Stimulated activated CD8-positive, alpha-beta memory T cell treated with anti-CD3 and anti-CD28 coated beads, Interleukin-4, amount 100 ng/mL, for 4 hours (primary cell): ENCODE measurements at places on chromosomes 4 and X.
A peak's percentile ranks its signal among the peaks of the same experiment; 100 is the strongest.

DNA sequence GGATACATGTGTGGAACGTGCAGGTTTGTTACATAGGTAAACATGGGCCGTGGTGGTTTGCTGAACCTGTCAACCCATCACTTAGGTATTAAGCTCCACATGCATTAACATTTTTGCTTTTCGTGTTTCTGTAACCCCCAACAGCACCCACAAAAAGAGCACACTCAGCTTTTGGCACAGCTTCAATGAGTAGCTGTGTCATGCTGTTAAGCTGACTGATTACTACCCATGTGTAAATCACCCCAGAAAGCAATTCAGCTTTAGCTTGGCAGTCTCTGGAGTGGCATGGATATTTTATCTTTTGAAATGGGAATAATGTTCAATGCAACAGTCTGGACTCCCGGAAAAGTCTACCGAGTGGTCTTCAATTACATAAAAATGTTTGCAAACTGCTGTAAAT, 734.3 kb downstream of the STIM2 start:
- DNase-seq: no peak

DNA sequence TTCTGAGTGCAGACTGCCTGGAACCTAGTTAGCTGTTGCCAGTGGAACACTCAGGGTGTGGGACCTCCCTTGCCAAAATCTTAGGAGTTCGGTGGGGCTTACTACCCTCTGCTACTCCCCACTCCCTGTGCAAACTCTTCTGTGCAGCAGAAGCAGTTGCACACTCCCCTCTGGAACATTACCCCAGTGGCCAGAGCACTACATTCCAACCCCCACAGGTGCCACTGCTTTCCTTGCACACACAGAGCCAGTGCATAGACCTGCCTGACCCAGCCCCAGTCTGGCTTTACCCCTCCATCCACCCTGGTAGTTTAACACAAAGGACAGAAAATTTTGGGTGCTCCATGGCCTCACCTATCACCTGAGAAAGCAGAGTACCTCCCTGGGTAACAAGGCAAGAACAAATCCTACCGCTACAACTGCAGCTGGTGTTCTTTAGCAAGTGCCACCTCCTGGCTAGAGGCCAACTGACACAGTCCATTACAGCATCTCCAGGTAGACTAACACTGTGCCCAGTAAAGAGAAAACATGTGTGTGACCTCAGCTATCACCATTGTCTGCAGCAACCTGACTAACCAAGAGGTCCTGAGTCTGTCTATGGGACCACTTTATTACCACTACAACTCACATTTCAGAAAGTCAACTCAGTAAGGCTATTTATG, 11.5 kb upstream of the RASSF6 start:
- DNase-seq: no peak

DNA sequence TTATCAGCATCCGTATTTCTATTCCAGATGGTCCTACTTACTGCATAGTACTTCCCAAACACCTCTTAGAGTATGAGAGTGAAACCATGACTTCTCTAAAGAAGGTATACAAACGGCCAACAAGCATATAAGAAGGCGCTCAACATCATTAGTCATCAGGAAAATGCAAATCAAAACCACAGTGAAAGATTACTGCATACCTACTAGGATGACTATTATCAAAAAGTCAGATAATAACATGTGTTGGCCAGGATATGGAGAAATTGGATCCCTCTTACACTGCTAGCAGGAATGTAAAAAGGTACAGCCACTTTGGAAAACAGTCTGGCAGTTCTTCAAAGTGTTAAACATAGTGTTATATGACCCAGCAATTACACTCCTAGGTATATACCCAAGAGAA, 215.3 kb upstream of the CXorf66 start:
- no peak for DNase-seq

DNA sequence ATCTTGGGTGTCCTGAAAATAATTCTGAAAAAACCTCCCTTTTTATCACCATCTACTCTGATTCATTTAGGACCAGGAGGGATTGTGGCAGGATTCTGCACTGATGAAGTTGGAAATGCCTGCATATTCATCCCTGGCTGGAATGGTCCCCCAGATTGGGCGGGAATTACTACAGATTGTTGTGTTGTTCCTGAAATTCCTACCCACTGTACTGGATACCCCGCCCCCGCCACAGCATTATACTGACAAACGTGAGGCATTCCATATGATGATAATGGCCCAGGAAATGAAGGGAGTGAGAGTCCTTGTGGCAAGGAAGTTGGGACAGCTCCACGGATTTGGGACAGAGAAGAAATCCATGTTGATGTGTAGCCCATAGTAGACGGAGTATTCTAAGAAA, 15.2 kb upstream of the FAM120C start:
- no peak for DNase-seq

DNA sequence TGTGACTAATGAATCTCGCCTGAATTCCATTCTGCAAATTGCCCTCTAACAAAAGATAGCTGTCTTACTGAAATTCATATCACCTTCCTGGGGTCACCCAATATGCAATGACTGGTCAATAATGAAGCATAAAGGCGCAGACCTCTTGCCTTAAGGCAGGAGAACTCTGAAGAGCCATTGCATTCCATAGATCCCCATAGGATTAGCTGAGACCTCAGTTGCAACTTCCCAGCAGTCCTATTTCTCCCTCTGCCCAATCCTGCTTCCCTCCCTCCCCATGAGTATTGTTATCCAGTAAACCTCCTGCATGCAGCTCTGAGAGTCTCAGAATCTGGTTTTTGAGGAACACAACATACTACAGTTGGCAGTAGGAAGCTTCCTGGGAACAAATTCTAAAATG, 396.5 kb downstream of the DCAF12L2 start:
- no peak for DNase-seq

- no peak for DNase-seq
These were observed 1118.1 kb upstream of the PABPC4L start for GRCh38 chr4:135319685-135320084.

DNA sequence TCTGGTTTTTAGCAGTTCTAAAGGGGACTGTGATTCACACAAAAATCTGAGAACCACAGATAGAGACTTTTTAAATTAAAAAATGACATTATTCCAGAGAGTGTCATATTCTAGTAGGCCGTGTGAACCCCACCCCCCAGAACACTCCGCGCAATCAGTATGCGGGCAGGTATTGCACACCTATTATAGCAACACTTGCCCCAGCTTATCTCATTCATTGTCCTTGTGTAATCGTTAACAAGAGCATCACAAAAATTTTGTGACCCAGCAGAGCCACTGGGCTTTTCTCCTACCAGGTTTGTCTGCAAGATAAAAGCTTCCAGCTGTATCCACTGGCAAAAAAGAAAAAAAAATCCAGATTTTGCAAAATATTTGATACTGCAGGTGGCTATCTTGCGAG, 394.1 kb upstream of the SMIM31 start:
- no peak for DNase-seq

DNA sequence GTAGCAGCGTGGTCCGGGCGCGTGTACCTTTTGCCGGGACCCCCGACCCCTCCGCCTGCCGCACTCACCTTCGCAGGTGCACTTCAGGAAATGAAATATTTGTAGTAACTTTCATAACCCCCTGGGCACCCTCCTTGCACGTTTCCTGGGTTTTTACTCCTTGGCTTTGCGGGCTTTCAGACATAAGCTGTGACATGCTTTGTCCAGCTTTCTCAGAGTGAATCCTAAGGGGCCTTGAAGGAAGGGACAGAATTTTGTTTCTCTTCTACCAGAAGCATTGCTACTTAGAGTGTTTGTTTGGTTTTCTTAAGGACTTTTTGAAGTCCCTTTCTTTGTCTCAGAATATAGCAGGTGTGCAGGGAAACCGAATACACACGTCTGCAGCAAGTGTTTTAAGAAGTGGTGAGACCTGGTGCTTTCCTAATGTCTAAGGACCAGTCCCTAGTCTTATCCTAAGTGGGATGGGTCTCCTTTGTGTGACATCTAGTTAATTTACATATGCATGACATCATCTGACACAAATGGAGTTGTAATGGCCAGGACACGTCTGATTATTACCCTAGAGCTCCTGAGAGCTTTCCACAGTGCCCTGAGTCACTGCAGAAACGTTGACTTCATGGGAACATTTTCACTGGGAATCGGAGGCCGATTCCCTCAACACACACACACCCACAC, 1.3 kb downstream of the FAM149A start:
- no peak for DNase-seq

- no peak for DNase-seq
These were observed 73.7 kb downstream of the USP46 start for GRCh38 chr4:52585379-52585778.

GRCh38 chrX:118536687-118537461, 41.3 kb downstream of the DOCK11 start:
- DNase-seq: peak; percentile 15

DNA sequence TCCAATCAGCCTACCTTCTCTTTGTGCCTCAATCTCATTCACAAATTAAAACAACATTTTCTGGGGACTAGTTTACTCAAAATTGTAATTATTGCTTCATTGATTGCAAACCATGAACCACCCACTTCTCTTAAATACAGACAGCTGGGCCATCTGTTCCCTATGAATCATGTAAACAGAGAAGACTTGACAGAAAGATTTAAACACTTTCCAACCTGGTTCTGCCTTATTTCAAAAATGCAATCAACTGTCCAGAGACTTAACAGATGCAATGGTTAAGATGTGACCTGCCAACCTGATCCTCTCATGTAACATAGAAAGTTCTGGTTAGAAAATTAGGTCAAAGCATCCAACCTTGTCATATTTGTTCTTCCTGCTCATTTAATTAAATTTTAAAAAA, 20.8 kb upstream of the SERTM2 start:
- no peak for DNase-seq

- DNase-seq: no peak
These were observed 64.7 kb upstream of the NKX1-1 start for GRCh38 chr4:1470816-1471442.

GRCh38 chrX:69389101-69389501, 115.0 kb upstream of the NALF2 start:
- no peak for DNase-seq

GRCh38 chrX:55132416-55132815, 43.6 kb downstream of the PAGE2 start:
- no peak for DNase-seq

- no peak for DNase-seq
These were observed 64.1 kb downstream of the QDPR start for GRCh38 chr4:17447675-17448298.

GRCh38 chr4:47615385-47615784, 130.3 kb downstream of the ATP10D start:
- no peak for DNase-seq

- DNase-seq: no peak
These were observed 37.9 kb downstream of the CUL4B start for GRCh38 chrX:120522820-120523219.

- no peak for DNase-seq
These were observed 26.4 kb downstream of the RBM47 start for GRCh38 chr4:40603281-40603680.

- no peak for DNase-seq
These were observed 856.6 kb downstream of the CENPC start for GRCh38 chr4:66688674-66689073.

DNA sequence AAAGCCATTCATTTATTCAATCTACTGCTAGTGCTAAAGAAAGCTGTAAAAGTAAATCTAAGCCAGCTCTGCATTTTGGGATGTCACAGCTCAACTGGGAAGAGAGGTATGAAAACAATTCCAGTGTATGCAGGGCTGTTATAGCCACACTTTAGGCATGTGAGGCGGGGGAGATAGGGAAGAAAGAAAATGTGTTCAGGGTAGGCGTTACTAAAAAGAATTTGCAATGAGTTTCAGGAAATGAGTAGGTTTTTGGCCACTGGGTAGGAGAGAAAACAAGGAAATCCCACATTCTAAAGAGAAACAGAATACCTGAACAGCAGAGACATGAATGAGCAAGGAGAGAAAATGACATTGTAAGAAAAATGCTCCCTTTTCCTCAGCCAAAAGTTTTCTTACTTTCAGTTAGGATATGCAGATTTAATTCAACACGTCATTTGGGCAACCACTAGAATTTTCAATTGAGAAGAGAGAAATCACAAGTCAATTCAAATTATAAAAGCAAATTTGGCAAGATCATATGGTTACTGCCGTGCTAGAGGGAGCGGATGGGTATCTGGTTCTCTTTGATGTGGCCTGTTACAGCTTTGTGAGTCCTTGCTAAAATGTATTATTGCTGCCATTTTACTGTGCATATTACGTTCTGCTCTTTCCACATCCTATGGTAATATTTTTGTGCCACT, 226.3 kb downstream of the KCNIP4 start:
- DNase-seq: no peak

GRCh38 chr4:1602655-1603412, 81.3 kb downstream of the FAM53A start:
- no peak for DNase-seq

DNA sequence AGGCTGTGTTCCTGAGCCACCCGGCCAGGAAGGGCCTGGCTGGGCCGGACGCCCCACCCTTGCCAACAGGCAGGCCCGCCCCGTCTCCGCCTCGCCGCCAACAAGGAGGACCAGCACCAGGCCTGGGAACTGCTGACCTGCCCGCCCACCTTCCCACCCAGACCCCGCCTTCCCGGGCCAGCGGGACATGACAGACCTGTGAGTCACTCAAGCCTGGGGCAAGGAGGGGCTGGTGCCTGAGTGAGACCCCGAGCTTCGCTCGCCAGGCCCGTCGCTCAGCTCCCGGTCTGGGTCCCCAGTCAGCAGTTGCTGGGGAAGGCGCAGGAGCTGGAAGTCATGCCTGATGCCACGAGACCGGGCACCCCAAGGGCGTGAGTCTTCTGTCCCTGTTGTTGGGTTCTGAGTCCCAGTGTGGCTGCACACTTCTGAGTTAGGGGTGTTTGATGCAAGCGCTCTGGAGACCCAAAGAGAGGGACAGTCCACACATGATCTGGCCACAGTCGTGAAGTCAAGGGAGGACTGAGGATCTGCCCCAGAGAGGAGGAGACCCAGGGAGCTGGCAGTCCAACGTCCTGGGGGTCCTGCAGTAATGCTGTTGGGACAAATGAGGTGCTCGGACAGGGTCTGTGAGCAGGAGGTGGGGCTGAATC, at the start of gene DNASE1L1:
DNASE1L1 (minus strand) TSS at position 33 of the 650 bp plus-strand sequence. CDS start 3,686 bp downstream, outside the sequence.
- no peak for DNase-seq

DNA sequence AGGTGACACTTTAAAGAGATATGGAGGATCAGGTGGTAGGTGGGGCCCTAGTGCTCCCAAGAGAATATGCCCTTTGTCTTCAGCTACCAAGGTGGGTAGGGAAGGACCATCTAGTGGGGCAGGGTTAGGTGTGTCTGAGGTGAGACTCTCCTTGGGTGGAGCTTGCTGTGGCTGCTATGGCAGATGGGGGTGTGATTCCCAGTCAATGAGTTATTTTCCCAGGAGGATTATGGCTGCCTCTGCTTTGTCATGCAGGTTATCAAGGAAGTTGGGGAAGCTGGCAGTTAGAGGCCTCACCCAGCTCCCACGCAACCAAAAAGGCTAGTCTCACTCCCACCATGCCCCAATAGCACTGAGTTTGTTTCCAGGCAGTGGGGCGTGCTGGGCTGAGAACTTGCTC, 18.0 kb upstream of the SPIN2A start:
- no peak for DNase-seq

- no peak for DNase-seq
These were observed 19.6 kb downstream of the TMEM31 start for GRCh38 chrX:103730147-103730795.

DNA sequence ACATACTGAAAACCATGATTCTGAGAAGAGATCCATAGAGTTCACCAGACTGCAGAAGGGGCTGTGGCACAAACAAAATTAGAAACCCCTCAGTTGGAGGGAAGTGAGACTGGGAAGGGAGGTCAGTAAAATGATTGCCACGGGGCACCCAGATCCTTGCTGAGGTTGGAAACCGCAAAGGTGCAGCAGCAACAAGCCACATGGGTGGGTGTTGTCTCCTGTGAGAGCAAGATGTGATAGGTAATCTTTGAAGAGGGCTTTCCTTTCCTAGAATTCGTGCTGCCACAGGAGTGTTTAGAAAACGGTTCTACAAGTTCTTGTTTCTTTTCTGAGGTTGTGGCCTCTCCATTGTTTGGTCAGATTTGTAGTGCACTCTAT, 85.5 kb downstream of the NFKB1 start:
- no peak for DNase-seq
